ENCODE measurements at places on chromosomes 7 and 10. TPM values are rescaled to one million over a fixed set of nuclear protein-coding genes. Genes with fewer than 3 reads are reported as not detected.
A peak's percentile ranks its signal among the peaks of the same experiment; 100 is the strongest.

DNA sequence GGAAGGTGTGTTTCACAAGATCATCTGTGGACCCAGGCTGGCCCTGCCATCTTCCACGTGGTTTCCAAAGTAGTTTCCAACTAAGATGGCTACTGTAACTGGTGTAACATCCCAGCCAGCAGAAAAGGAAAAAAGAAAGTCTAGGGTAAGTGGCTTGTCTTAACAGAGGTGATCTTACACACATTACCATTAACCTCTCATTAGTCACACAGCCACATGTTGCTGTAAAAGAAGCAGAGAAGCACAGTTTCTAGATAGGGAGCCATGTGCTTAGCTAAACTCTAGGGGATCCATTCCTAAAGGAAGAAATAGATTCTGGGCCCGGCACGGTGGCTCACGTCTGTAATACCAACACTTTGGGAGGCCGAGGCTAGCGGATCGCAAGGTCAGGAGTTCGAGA lies 54.3 kb downstream of the ZNF438 start:
- DNase-seq: peak; percentile 41

- peak; percentile 40 for DNase-seq
Measured at GRCh38 chr10:112815269-112816032, 134.6 kb upstream of the TCF7L2 start.

GRCh38 chr10:56698506-56698905 lies 337.4 kb upstream of the ZWINT start:
- DNase-seq: no peak

DNA sequence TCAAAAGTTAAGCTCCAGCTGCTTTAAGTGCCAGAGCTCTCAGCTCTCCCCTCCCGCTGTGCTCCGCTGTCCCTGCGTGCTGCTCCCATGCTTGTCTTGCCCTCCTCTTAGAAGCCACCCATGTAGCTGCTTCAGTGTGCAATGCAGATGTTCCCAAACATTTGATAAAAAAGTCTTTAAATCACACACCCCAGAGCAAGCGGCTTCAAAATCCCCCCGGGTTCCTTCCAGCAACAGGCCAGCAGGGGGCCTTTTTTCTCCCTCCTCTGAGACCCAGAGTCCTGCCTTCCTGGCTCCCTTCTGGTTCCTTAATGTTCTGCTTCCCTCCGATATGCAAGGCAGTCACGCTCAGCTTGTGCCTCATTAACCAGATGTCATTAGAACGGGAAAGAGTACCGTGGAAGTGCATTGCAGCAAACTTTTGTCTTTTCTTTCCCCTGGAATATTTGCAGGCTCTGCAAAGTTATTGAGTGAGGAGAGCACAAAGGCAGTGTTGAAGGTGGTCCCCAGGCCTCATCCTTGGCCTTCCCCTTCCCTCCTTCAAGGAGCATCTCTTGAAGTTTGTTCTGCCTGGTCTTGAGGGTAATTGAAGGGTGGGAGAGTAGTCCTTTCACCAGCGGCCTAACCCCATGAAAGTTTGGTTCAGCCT lies 25.5 kb downstream of the LDB3 start:
- peak; percentile 28 for DNase-seq

GRCh38 chr7:115805458-115805857 lies 225.1 kb downstream of the TFEC start:
- DNase-seq: peak; percentile 63

DNA sequence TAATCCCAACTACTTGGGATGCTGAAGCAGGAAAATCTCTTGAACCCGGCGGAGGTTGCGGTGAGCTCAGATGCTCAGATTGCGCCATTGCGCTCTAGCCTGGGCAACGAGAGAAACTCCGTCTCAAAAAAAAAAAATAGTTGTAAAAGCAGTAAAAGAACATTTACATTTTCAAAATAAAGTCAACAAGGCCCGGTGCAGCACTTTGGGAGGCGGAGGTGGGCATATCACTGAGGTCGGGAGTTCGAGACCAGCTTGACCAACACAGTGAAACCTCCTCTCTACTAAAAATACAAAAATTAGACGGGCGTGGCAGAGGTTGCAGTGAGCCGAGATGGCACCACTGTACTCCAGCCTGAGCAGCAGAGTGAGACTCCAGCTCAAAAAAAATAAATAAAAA lies 4.0 kb downstream of the CCAR1 start:
- DNase-seq: no peak

- DNase-seq: no peak
Measured at GRCh38 chr10:52074505-52075026, 239.5 kb upstream of the DKK1 start.

Gene SFR1
- total RNA-seq: 14.9 TPM

Gene CLEC2L
- not detected for total RNA-seq

Gene TASOR2
- 56.6 TPM for total RNA-seq

Gene HTR7
- total RNA-seq: 19.6 TPM

Gene WDR86
- not detected for total RNA-seq

Gene PLEKHS1
- total RNA-seq: not detected

Gene RPS24
- 1,654 TPM for total RNA-seq

Gene ZPBP
- not detected for total RNA-seq

All from LHCN-M2 (cell line).